ENCODE measurements at places on chromosomes 11 and 22.

- no peak overlapping the region for H3K4me3 ChIP-seq
- H3K4me1 ChIP-seq, result peaks cover 17% of the 10 kb centered on the region
- H3K36me3 ChIP-seq, result no peaks in the 10 kb centered on the region
- no peak for DNase-seq
- no peak overlapping the region for H3K27ac ChIP-seq
- H3K27me3 ChIP-seq, result no peaks in the 10 kb centered on the region
These were observed 72.7 kb downstream of the SC5D start for GRCh38 chr11:121365304-121365703.

GRCh38 chr11:124041254-124041653 is at the start of gene OR10G7:
Gene OR10G7 (minus strand): TSS chr11:124041325. CDS start chr11:124039001, 2,324 bp downstream.
- no peak within 1 kb of the TSS for H3K4me3 ChIP-seq
- no peaks in the 10 kb centered on the region for H3K36me3 ChIP-seq
- DNase-seq, result no peak
- H3K4me1 ChIP-seq, result no peaks in the 10 kb centered on the region
- no peaks in the 10 kb centered on the region for H3K27me3 ChIP-seq
- H3K27ac ChIP-seq, result no peak within 1 kb of the TSS

DNA sequence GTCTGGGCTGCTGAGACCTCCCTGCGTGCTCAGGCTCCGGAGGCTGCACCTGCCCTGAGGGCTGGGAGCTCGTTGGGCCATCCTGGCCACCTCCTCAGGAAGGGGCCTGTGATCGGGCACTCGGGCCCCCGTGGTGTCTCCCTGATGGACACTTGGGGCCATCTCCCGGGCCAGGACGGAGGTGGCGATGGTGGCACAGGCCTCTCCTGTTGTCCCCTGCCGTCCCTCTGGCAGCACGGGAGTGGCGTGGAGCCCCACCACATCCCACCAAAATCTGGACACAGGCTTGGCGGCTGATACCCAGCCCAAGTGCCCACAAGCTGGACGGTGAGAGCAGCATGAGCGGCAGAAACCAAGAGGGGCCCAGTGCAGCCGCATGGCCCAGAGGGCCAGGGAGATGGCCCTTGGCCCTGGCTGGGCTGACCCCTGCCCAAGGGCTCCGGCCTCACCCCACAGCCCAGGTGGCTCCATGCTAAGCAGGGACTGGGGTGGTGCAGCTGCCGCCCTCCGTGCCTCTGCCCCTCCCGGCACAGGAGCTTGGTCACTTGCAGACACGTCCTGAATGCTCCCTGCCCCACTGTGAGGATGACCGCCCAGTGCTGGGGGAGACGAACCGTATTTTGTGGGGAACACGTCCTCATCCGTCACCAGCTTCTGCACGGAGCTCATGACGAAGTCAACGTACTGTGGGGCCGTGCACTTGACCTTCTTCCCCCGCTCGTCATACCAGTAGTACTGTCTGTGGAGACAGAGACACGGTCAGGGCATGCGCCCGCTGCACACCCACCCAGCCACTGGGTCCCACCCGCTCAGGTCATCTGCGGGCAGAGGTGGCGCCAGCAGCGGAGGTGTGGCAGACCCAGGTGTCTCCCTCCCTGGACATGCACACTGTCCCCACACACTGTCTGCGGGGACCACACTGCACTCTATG is 15.6 kb downstream of the MOB2 start:
- no peak overlapping the region for H3K4me3 ChIP-seq
- H3K4me1 ChIP-seq, result no peaks in the 10 kb centered on the region
- no peak for DNase-seq
- H3K36me3 ChIP-seq, result no peaks in the 10 kb centered on the region
- H3K27me3 ChIP-seq, result no peaks in the 10 kb centered on the region

GRCh38 chr11:90669094-90669493 is 446.2 kb upstream of the CHORDC1 start:
- no peak overlapping the region for H3K27ac ChIP-seq
- no peaks in the 10 kb centered on the region for H3K36me3 ChIP-seq
- no peaks in the 10 kb centered on the region for H3K27me3 ChIP-seq
- DNase-seq, result no peak

DNA sequence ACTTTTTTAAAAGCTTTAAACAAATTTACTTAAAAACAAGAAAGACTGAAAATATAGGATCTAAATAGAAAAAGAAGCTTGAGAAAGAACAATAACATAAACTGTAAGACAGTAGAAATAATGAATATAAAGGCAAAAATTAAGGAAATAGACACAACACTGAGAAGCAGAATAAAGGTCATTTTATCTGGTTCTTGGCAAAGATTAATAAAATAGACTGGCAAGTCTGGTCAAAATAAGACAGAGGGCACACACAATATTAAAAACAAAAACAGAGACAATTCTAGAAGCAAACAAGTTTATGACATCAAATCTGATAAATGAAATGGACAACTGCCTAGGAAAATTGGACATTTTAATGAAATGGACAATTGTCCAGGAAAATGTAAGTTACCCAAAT is 105.8 kb downstream of the ATG16L2 start:
- H3K4me1 ChIP-seq, result peaks cover 5% of the 10 kb centered on the region
- no peak overlapping the region for H3K4me3 ChIP-seq
- DNase-seq, result no peak
